ENCODE measurements at places on chromosomes 2 and 18.

GRCh38 chr2:194709840-194710239, 947.2 kb upstream of the SLC39A10 start:
- no peak for DNase-seq

- peak; percentile 60 for DNase-seq
Observed at GRCh38 chr2:172373766-172374165, 53.6 kb upstream of the ITGA6 start.

- DNase-seq: peak; percentile 18
Observed at GRCh38 chr2:138029276-138029675, 65.0 kb downstream of the HNMT start.

GRCh38 chr2:204225671-204226073, 289.1 kb downstream of the ICOS start:
- no peak for DNase-seq

DNA sequence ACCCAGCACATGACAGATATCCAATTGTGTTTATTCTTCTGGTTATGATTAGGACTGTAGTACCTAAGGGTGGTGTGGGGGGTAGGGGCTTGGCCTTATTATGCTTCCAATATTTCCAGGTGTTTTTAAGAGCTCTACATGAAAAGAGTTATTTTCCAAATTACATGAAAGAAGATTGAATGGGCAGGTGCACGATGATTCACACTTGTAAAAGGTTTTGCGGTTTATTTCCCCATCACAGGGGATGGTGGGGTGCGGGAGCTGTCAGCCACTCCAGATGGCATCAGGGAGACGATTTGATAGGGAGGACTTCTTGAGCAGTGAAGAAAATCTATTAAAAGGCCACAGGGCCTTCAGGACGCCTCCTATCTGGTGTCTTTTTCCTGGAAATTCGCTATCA, 15.1 kb upstream of the CCBE1 start:
- no peak for DNase-seq

DNA sequence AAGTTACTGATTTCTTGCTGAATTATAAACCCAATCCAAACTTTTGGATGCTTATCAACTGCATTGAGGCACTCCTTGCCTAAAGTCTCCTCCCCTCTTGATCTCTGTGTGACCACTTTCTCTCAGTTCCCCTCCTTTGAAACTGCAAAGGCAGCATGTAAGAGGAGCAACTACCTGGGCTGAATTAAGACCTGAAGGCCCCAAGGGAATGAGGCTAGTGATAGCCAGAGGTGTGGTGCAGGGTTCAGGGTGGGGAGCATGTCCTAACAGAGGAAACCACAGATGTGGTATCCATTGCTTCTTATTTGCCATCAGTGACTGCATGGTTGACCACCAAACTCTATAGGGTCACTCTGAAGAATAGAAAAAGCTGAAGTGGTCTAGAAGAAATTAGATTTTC, 557.9 kb downstream of the TNS1 start:
- DNase-seq: no peak

DNA sequence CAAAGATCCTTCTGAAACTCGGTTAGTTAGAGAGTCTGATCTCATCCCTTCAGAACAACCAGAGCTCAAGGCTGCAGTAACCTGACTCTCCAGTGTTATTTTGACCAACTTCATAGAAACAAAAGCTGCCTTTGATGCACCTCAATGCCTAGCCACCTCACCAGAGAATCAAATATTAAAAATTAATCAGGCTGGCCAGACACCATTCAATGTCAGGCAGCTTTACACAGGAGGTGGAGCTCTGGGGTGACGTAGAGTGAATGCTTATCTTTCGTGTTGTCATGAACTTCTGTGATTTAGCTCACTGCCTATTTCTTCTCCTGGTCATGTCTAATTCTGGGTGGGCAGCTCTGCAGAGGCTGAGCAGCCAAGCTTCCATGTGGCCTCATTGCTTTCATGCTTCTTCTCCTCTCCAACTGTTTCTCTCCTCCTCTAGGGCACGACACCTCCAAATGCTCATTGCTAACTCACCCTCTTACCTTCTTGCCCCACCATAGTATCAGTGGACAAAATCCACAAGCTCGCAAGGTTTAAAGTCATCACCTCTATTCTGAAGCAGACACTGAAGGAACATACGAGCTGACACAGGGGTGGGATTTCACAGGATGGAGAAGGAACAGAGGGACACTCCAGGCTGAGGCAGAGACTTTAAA, 39.4 kb downstream of the AAK1 start:
- DNase-seq: no peak

All from AG10803 (cell line).